ENCODE measurements at places on chromosomes 13 and 19. TPM values are rescaled to one million over a fixed set of nuclear protein-coding genes. Genes with fewer than 3 reads are reported as not detected.

SLC35E1 gene
- 43.2 TPM for total RNA-seq

DNA sequence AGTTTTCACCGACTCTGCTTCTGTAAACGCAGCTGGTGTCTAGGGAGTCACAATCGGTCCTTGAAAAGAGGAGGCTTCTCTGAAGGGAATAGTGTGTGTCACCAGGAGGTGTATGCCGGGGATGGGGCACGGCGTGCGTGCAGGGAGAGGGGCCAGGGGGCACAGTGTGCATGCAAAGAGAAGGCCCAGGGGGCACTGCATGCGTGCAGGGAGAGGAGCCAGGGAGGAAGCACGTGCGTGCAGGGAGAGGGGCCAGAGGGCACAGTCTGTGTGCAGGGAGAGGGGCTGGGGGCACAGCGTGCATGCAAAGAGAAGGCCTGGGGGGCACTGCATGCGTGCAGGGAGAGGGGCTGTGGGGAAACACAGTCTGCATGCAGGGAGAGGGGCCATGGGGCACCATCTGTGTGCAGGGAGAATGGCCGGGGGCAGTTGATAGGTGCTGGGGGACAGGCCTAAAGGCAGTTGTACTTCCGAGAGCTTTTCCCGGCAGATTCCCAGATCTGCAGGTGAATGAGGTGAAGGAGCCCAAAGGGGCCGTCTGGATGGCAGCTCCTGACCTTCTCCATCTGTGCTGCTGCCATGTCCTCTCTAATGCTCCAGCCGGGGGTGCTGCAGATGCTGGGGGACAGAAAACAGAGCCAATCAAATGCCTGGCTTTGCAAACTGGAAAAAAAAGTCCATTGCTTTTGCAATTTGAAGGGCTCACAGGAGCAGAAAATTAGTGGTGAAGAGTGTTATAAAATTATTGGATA lies 36.4 kb downstream of the ATP11A start:
- H3K4me1 ChIP-seq, result peaks cover 5% of the 10 kb centered on the region
- no peaks in the 10 kb centered on the region for H3K36me3 ChIP-seq
- no peak for DNase-seq
- no peak overlapping the region for H3K27ac ChIP-seq
- H3K4me3 ChIP-seq, result no peak overlapping the region

- peak overlapping the region; percentile 97 for H3K27ac ChIP-seq
- H3K36me3 ChIP-seq, result peaks cover 19% of the 10 kb centered on the region
- no peaks in the 10 kb centered on the region for H3K27me3 ChIP-seq
- peaks cover 36% of the 10 kb centered on the region for H3K4me1 ChIP-seq
- peak overlapping the region; percentile 100 for H3K4me3 ChIP-seq
Measured at GRCh38 chr19:33376941-33377557, 3.5 kb downstream of the CEBPG start.

CDX2 gene
- not detected for total RNA-seq

DNA sequence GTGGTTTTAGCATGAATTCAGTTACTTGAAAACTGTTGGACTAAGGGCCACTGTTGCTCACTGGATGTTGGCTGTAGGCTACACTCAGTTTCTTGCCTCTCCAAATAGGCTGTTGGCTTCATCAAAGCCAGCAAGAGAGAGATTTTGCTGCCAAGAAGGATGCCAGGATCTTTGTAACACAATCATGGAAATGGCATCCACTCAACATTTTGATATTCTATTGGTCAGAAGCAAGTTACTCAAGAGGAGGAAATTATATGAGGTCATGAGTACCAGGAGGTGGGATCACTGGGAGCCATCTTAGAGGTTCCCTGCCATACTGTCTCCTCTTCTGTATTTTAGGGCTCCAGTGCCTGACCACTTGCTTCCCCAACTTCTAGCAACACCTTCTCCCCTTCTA lies 30.6 kb downstream of the SYDE1 start:
- peak overlapping the region; percentile 52 for H3K27ac ChIP-seq
- DNase-seq, result peak; percentile 71
- no peaks in the 10 kb centered on the region for H3K36me3 ChIP-seq
- no peaks in the 10 kb centered on the region for H3K27me3 ChIP-seq
- H3K4me3 ChIP-seq, result no peak overlapping the region
- no peaks in the 10 kb centered on the region for H3K4me1 ChIP-seq

CYP2S1 gene
- not detected for total RNA-seq

- peak; percentile 31 for DNase-seq
- H3K4me3 ChIP-seq, result no peak overlapping the region
- no peak overlapping the region for H3K27ac ChIP-seq
- no peaks in the 10 kb centered on the region for H3K36me3 ChIP-seq
- H3K27me3 ChIP-seq, result peaks cover 75% of the 10 kb centered on the region
- H3K4me1 ChIP-seq, result 0 out of 2 replicates have a peak, but pooled peaks cover 5% of the 10 kb centered on the region
Measured at GRCh38 chr13:109412283-109412901, 374.0 kb downstream of the IRS2 start.

SOX21 gene
- total RNA-seq, result not detected

- H3K4me1 ChIP-seq, result peaks cover 49% of the 10 kb centered on the region
- peak; percentile 94 for DNase-seq
- peak overlapping the region; percentile 92 for H3K27ac ChIP-seq
- H3K27me3 ChIP-seq, result no peaks in the 10 kb centered on the region
- no peaks in the 10 kb centered on the region for H3K36me3 ChIP-seq
Measured at GRCh38 chr13:33519561-33520467, 234.3 kb upstream of the STARD13 start.

DNA sequence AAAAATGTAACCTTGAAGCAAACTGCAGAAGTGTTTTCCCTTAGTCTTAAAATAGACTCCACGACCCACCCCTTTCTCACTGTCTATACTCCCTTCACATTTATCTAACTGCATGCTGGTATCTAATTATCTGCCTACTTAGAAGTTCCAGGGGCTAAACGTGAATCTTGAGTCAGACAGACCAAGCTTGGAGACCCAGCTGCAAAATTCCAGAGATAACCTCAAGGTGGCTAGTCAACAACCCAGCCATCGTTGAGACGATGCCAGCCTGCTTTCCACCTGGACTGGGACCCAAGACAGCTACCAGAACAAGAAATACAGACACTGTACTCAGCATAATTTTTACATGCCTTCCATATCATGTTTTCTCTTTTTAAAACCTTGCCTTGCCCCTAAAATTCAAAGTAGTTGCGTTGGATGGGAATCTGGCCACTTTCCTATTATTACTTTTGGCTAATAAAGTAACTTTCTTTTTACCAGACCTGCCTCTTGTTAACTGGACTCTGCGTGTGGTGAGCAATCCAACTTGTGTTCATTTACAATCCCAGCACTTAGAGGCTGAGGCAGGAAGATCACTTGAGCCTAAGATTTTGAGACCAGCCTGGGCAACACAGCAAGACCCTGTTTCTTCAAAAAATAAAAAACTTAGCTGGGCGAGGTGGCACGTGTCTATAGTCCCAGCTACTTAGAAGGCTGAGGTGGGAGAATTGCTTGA lies 82.3 kb downstream of the CDADC1 start:
- H3K36me3 ChIP-seq, result no peaks in the 10 kb centered on the region
- no peaks in the 10 kb centered on the region for H3K4me1 ChIP-seq
- H3K27me3 ChIP-seq, result no peaks in the 10 kb centered on the region
- H3K27ac ChIP-seq, result no peak overlapping the region

DNA sequence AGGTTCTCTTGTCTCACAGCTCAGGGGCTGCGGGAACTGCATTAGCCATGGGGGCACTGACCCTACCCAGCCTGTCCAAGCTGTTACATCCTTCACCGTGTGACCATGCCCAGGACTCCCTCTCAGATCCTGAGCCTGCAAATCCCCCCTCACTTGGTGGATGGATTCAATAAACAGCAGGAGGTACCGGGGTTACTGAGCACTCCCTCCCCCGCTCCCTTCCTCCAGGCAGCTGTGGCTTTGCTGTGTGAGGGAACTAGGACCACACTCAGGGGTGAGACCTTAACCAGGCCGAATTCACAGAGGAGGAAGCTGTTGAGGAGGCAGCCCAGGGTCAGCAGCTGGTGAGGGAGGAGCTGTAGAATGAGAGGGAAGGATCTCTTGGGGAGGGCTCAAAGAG lies 27.0 kb upstream of the CEACAM1 start:
- DNase-seq, result no peak
- no peaks in the 10 kb centered on the region for H3K36me3 ChIP-seq
- no peak overlapping the region for H3K4me3 ChIP-seq
- no peak overlapping the region for H3K27ac ChIP-seq

DNA sequence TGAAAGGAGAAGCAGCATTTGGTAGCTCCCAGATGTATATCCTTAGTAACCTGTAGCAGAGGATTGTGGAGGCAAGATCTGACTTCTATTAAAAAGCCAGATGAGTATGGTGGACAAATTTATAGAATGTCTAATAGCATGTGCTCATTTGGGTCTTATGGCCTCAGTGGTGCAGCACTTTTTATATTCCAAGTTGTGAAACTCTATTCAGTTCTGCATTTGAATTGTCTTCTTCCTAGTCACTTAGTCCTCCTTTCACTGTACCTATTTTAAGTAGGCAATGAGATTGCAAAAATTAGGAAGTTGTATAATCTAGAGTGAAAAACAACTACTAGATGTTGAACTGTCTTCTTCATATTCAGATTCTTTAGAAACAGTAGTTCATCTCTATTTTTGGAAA lies 412.5 kb upstream of the PCDH9 start:
- no peaks in the 10 kb centered on the region for H3K36me3 ChIP-seq
- no peaks in the 10 kb centered on the region for H3K27me3 ChIP-seq
- DNase-seq, result no peak
- no peak overlapping the region for H3K4me3 ChIP-seq

GRCh38 chr13:106905380-106906162 lies 337.6 kb upstream of the ARGLU1 start:
- no peaks in the 10 kb centered on the region for H3K27me3 ChIP-seq
- no peak overlapping the region for H3K27ac ChIP-seq
- no peak overlapping the region for H3K4me3 ChIP-seq
- H3K36me3 ChIP-seq, result no peaks in the 10 kb centered on the region
- DNase-seq, result no peak

DNA sequence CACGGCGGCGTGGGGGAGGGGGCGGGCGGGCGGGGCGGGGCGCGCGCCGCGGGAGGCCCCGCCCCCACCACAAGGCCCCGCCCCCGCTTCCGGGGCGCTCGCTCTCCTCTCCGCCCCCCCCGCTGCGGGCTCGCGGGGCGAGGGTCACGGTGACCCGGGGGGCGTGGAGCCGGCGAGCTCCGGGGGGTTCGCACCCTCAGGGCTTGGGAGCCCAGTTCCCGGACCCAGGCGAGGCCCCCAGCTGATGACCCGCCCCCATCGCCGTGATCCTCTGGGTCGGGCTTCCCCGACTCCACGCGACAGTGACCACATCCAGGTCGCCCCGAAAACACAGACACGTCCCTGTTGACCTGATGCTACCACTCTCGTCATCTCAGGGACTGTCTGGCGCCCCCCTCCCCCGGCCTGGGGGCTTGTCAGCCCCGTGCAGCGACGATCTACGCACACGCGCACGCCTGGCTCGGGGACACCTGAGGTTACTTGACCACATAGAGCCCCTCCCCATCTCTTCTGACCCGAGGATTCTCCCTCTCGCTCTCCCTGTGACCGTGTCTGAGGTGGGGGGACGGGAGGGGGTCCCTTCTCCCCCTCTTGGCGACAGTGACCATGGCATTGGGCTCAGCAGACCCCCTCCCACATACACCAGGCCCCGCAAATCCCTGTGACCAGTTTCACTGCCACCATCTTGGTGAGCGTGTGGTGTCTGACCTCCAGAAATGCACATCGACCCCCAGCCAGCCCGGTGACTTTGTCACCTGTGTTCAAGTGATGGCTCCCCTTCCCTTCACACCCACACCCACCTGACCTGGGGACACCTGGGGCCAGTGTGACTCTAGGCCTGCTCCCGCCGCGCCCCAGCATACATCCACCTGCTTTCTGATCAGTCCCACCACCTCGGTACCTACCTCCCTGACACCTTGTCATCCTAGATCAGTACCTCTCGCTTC lies 670 bp downstream of the MAP2K7 start:
- H3K27ac ChIP-seq, result peak overlapping the region; percentile 42
- peak overlapping the region; percentile 83 for H3K4me3 ChIP-seq
- no peaks in the 10 kb centered on the region for H3K27me3 ChIP-seq
- H3K4me1 ChIP-seq, result peaks cover 10% of the 10 kb centered on the region
- H3K36me3 ChIP-seq, result no peaks in the 10 kb centered on the region

IGLON5 gene
- total RNA-seq, result not detected

DNA sequence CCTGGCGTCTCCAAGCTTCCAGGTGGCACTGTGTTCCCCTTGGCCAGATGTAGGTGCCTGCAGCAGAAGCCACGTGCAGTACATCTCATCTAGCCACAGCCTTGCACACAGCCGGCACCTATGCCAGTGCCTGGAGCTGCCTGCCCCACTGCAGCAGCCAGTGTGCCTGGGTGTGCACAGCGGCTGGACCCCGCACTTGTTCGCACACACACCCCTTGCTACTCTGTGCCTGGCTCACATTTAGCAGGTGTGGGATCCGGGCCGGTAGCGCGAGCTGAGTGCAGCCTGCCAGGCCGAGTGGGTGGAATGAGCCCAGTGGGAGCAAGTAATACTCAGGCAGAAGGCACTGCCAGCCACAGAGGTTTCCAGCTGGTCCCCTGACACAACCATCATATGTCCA lies 26.9 kb upstream of the RBM26 start:
- peaks cover 21% of the 10 kb centered on the region for H3K4me1 ChIP-seq
- DNase-seq, result no peak
- no peaks in the 10 kb centered on the region for H3K27me3 ChIP-seq
- H3K27ac ChIP-seq, result no peak overlapping the region
- H3K4me3 ChIP-seq, result no peak overlapping the region

RFPL4A gene
- total RNA-seq, result not detected

ZNF805 gene
- total RNA-seq, result 15.8 TPM

GRCh38 chr13:19093369-19093768 lies 88.3 kb downstream of the TUBA3C start:
- H3K27me3 ChIP-seq, result no peaks in the 10 kb centered on the region
- H3K4me3 ChIP-seq, result no peak overlapping the region
- H3K4me1 ChIP-seq, result no peaks in the 10 kb centered on the region
- no peaks in the 10 kb centered on the region for H3K36me3 ChIP-seq

CYP4F8 gene
- not detected for total RNA-seq

THAP8 gene
- 3.8 TPM for total RNA-seq

ZNF208 gene
- total RNA-seq, result under 0.01 TPM

- H3K4me1 ChIP-seq, result no peaks in the 10 kb centered on the region
- no peaks in the 10 kb centered on the region for H3K27me3 ChIP-seq
- no peak for DNase-seq
- no peaks in the 10 kb centered on the region for H3K36me3 ChIP-seq
Measured at GRCh38 chr13:101930331-101930730, 471.5 kb downstream of the FGF14 start.

CLIP3 gene
- 10.9 TPM for total RNA-seq

WDR87 gene
- not detected for total RNA-seq
